Upper lobe of right lung (tissue), 1 donor: ENCODE measurements at places on chromosomes 7 and 10. TPM values are rescaled to one million over a fixed set of nuclear protein-coding genes. Genes with fewer than 3 reads are reported as not detected.

DNA sequence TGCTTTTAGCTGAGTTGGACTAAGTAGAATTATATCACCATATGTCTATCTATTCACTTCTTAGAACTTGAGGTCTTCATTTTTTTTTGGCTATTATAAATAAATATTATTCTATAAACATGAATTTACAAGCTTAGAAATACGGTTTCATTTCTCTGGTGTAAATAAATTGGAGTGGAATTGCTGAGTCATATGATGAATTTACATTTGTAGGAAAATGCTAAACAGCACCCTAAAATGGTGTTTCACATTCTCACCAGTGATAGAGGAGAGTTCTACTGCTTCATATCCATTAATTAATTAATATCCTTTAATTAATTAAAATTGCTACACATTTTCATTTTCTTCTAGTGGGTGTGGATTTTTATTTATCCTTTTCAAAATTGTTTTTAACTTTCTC lies 318.3 kb downstream of the MDFIC start:
- H3K27ac ChIP-seq, result no peak overlapping the region
- H3K27me3 ChIP-seq, result no peaks in the 10 kb centered on the region
- no peaks in the 10 kb centered on the region for H3K36me3 ChIP-seq
- DNase-seq, result no peak
- H3K4me1 ChIP-seq, result no peaks in the 10 kb centered on the region
- no peak overlapping the region for H3K4me3 ChIP-seq

DNA sequence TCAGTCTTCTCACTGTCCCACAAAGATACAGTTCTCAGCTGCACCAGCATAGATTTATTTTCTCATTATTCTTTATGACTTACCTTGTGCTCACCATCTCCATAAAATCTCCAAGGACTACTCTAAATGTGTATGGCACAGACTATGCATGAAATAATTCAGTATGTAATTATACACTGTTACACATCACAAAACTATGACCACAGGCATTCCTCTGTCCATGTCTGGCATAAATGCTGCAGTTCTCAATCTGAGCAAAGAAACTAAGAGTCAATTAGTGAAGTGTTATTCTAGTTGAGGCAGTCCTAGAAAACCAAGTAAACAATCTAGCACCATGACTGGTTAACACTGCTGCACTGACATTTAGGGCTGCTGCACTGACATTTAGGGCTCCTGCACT lies 2.7 kb downstream of the CYCS start:
- H3K27me3 ChIP-seq, result no peaks in the 10 kb centered on the region
- H3K36me3 ChIP-seq, result peaks cover 42% of the 10 kb centered on the region
- no peak for DNase-seq
- H3K27ac ChIP-seq, result no peak overlapping the region

- no peaks in the 10 kb centered on the region for H3K27me3 ChIP-seq
- no peak for DNase-seq
- H3K4me1 ChIP-seq, result no peaks in the 10 kb centered on the region
- no peak overlapping the region for H3K4me3 ChIP-seq
- peaks cover 16% of the 10 kb centered on the region for H3K36me3 ChIP-seq
Observed at GRCh38 chr7:111855161-111855841, 293.0 kb upstream of the IMMP2L start.

DNA sequence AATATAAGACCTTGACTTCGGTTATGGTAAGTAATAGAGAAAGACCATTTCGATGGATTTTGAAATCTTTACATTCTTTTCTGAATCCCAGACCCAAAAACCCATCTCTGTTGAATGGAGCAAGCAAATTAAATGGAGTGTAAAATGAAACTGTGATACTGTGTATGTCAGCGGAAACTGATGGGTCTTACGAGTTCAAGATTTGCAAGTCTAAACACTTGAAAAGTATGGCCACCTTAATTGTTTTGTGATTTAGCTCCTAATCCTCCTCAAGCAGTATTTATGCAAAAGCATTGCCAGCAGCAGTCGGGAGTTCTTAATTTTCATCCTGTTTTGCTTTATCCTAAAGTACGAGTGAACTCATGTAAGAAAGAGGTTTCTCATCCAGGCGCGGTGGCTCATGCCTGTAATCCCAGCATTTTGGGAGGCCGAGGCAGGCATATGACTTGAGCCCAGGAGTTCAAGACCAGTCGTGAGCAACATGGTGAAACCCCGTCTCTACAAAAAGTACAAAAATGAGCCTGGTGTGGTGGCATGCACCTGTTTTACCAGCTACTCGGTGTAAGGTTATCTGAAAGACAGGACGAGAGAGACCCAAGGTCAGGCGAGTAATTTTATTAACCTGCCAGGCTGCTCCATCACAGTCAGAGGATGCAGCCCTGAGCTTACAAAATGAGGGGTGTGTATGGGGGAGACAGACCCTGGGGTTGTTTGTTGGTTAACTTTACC lies 5.8 kb upstream of the DHTKD1 start:
- no peaks in the 10 kb centered on the region for H3K36me3 ChIP-seq
- no peaks in the 10 kb centered on the region for H3K27me3 ChIP-seq
- no peak for DNase-seq
- H3K4me1 ChIP-seq, result no peaks in the 10 kb centered on the region
- H3K27ac ChIP-seq, result no peak overlapping the region
- H3K4me3 ChIP-seq, result no peak overlapping the region

DNA sequence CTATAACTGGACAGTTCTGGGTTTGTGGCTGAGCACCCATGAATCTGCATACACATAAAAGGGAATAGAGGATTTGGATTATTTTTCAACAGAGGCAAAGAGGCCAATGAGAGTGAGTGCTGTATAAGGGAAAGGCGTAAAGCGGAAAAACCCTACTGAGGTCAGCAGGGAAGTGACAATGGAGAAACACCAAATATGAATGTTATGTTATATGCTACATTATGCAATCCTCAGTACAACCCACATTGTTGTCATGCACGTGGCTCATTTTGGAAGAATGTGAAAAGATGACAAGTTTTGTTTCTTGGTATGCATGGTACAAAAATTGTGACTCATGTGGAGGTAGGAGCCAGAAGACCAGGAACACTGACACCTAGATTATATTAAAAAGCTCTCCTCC lies 113.6 kb upstream of the AMPH start:
- no peak overlapping the region for H3K4me3 ChIP-seq
- no peak for DNase-seq
- peaks cover 60% of the 10 kb centered on the region for H3K36me3 ChIP-seq
- no peaks in the 10 kb centered on the region for H3K4me1 ChIP-seq

GRCh38 chr7:23283086-23283485 lies 16.1 kb upstream of the MALSU1 start:
- no peaks in the 10 kb centered on the region for H3K4me1 ChIP-seq
- DNase-seq, result no peak
- no peaks in the 10 kb centered on the region for H3K36me3 ChIP-seq
- H3K27ac ChIP-seq, result no peak overlapping the region
- H3K4me3 ChIP-seq, result no peak overlapping the region
- H3K27me3 ChIP-seq, result no peaks in the 10 kb centered on the region

GRCh38 chr10:123455861-123456260 lies 210.3 kb upstream of the GPR26 start:
- H3K4me3 ChIP-seq, result no peak overlapping the region
- DNase-seq, result no peak
- no peaks in the 10 kb centered on the region for H3K36me3 ChIP-seq
- H3K27me3 ChIP-seq, result peaks cover 4% of the 10 kb centered on the region
- H3K27ac ChIP-seq, result no peak overlapping the region
- no peaks in the 10 kb centered on the region for H3K4me1 ChIP-seq

PON1 gene
- total RNA-seq, result 0.49 TPM

TMEM225B gene
- 1.0 TPM for total RNA-seq
